ENCODE measurements at places on chromosomes 16 and 17.

DNA sequence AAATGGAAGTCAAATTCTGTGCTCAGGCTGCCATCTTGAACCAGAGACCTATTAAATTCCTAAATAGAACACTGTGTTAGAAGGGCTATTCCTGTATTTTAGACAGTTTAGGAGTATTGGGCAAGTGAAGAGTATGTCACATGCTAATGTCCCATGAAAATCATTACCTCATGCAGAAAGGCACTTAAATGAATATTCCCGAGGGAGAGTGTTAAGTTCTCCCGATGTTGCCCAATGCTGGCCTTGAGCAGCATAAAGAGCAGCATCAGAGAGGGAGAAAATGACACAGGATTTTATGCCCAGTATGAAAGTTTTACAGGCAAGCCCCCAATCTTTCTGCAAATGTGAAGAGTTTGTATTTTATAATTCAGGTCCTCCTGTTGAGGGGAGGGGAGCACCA is 28.2 kb upstream of the SHISA6 start:
- no peak for DNase-seq

DNA sequence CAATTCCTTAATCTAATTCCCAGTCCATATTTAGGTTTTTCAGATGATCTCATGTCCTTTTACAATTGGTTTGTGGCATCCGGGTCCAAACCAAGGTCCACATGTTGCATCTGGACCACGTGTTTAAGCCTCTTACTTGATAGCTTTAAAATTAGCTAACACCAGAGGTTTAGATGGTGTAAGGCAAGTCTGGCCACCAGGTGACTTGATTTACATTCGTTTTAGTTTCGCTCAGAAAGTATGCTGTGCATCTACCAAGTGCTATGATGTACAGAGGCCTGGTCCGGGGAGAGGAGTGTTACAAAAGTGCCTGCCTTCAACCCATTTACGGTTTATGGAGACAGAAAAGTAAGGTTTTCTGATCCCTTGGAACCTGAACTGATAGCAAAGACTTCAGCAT is 878 bp upstream of the DNAJA2 start:
- no peak for DNase-seq

DNA sequence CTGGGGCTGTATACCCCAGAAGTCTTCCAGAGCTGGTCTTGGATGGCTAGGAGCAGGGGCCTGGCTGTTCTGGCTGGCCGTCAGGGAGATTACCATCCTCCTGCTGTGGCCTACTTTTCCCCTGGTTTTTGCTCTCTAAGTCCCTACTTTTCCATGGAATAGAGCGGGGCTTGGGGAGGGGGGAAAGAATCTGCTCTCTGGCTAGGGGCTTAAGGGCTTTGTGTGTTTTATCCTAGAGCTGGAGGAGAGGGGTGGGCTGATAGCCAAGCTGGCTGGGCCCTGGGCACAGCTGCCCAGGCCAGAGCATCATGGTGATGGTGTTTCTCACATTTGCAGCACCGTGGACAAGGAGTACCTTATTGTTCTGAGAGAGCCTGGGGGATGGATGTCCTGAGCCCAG is 3.6 kb downstream of the NRN1L start:
- DNase-seq, result no peak

- no peak for DNase-seq
These were observed 141.8 kb downstream of the CMIP start for GRCh38 chr16:81586417-81586816.

GRCh38 chr17:77476931-77477805 is 336.4 kb downstream of the SEC14L1 start:
- no peak for DNase-seq

GRCh38 chr16:50323335-50324011 is 45.3 kb downstream of the BRD7 start:
- DNase-seq, result no peak

DNA sequence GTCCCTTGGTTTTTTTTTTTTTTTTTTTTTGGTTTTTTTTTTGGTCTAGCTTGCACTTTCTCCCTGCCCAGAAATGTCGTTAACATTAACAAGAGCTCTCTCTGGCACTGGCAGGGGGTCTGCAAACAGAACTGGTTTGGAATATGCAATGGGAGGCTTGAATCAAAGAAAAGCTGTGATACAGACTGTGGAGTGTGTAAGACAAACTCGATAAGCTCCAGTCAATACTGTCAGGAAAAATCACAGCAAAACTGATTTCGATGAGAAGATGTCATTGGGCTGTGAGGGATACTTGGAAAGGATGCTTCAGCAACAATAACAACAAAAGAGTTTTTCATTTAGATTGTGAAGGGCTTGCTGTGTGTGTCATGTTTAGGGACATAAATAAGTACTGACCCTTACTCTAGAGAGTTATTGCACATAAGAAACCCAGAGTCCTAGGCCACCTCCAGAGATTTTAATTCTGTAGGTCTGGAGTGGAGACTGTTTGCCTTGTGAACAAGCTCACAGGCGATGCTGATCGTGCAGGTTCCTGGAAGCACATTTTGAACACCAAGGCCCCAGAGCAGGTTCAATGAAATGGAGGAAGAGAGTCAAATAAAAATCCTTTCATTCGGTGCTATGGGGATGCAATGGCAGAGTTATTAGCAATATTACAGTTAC is 470.7 kb upstream of the RBFOX1 start:
- DNase-seq, result no peak

DNA sequence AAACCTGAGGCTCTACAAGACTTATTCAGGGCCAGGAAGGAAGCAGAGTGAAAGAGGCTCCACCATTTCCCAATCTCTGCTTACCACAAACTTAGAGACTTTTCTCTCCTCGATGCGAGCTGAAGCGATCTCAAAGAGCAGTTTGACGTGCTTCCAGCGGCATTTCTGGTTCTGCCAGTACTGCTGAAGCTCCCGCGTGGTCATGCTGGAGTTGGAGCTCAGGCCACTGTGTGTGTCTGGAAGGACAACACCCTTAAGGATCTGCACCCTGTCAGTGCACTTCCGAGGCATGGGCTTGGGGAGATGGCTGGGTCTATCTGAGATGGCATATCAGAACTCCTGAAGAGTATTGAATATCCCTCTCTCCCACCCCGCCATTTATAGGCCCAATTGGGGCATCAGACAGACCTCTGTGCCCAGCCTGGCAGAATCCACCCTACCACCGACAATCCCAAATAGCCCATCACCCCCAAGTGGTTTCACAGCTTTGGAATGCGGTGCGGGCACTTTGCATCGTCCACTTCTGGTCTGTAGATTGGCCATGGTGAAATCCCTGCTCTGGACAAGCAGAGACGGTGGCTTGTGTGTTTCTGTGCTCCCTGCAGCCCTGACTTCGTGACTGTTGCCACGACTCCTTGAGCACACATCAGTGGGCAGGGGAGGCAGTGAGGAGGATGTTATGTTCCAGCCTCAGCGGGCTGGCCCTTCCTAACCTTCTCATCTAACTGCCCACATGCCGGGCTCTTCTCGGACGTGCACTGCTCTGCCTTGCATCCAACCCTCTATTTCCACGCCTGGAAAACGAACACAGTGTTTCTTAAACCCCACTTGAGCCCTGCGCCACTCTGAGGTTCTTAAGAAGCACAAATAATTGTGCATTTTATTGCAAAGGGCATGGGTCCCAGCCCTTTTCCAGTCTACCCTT is 5.2 kb downstream of the SNX20 start:
- DNase-seq, result no peak

- DNase-seq, result no peak
These were observed 627.6 kb downstream of the MAF start for GRCh38 chr16:78972986-78973385.

DNA sequence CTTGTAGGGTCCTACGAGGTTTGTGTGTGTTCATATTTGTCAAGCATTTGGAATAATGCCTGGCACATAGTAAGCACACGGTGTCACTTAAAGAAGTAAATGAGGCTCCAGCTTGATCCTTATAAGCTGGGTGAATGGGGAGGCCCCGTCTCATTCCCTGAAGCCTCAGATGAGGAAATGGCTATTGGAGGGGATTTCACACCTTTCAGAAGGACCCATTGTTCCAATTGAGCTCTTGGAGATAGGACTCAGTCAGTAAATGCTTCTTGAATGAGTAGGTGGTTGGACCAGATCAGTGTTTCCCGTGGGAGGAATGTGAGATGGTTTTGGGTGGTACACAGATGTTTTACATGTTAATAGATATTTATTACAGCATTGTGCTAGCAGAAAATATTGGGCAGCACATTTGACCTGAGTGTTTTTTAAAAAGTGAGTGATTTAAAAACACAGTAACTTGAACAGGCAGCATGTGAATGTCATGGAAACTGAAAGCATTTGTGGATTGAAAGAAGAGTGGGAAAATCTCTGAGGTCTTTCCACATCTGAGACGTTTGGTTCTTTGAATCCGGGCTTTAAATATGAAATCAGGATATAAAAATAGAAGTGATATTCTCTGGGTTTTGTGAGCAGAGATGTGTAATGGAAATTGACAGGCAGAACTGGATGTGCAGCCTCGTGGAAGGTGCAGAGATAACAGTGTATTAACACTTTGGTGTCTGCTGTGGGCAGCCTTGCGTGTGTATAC is 36.4 kb upstream of the ARHGAP17 start:
- no peak for DNase-seq

DNA sequence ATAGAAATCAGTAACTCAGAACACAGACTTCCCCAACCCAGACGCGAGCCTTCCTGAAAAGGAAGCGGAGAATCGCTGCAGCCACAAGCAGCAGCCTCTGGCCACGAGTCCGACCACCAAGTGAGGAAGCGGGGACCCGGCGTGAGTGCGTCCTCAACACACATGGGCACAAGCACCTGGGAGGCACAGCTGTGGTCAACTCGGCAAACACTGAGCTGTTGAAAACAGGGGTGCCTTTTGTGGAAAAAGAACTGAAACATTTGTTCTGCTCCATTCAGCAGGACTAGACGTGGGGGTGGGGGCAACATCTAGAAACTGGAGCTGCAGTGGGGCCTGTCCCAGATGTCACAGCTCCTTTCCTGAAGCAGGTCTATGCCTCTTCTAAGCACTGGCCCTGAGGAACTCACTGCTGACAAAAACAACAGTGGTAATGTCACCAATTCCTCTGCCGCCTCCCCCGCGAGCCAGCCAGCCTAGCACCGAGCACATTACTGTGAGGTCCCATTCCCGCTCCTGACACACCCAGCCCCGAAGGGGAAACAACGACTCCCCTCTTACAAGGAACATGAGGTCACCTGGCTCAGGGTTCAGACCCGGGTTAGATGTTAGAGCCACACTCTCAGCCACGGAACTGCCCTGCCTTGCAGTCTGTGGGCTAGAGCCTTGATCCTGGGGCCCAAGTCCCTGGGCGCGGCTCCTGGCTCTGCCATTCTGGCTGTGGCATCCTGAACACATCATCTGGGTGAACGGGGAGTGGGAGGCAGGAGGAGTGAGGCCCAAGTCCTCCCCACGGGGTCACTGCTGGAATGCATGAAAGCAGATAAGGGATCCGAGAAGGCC is 29.0 kb downstream of the KDM8 start:
- no peak for DNase-seq

GRCh38 chr16:4152267-4152666 is 36.0 kb upstream of the ADCY9 start:
- DNase-seq, result no peak

DNA sequence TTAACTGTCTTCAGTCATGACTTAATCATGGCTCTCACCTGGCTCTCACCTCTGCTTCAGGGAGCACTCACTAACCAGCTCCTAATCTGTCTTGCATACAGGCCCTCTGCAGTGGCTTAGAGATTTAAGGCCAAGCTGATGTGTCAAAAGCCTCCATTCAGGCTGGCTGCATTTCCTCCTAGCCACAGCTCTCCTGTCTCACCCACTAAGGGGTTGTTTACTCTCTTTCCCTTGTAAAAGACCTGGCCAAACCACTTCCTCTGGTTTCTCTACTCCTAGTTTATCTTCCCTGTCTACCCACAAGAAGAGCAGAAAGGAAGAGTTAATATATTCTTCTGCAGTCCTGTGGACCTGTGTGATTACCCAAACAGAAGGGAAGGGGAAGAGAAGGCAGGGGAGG is 9.3 kb upstream of the ASIC2 start:
- DNase-seq, result no peak

DNA sequence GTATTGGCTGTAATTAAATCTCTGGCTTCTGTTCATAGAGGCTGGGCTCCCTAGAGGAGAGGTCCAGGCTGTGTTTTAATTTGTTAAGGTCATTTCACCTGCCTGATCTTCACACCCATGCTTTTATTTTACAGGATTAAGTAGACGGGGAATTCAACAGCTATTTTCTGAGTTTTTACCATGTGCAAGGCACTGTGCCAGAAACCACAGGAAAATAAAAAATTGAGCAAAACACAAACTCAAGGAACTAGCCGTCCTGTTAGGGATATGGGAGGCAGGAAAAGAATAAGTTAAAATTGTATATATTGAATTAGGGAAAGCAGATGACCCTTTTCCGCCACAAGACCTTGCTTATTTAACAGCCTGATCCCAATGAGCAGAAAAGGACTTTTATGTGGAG is 29.1 kb downstream of the HS3ST3A1 start:
- no peak for DNase-seq

GRCh38 chr17:48593126-48593829 is at the start of gene HOXB5:
TSS of gene HOXB5 (minus strand) at chr17:48593779. CDS start at chr17:48593682, 97 bp downstream.
- no peak for DNase-seq

DNA sequence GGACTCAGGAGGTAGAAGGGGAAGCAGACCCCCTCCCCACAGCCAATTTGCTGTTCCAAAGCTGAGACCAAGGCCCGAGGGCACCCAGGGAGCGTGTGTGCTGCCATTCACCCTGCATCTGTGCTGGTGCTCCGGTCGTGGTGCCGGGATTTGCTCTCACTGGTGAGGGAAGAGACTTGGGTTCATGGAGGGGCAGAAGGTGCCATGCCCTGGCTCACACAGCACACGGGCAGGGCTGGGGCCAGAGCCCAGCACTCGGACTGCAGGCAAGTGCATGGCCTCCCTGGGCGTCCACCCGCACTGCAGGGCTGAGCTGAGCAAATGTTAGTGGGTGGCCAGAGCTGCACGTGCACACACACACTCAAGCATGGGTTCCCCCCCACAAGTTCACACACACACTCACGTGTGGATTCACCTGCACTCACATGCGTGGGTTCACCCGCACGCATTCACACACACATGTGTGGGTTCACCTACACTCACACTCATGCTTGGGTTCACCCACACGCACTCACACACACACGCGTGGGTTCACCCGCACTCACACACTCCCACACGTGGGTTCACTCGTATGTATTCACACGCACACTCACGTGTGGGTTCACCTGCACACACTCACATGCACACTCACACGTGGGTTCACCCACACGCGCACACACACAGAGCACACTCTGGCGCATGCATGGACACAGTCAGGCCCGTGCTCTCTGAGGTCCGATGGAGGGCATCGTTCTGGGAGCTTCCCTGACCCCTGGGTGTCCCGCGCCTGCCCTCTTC is 57.0 kb upstream of the CBFA2T3 start:
- DNase-seq, result no peak

DNA sequence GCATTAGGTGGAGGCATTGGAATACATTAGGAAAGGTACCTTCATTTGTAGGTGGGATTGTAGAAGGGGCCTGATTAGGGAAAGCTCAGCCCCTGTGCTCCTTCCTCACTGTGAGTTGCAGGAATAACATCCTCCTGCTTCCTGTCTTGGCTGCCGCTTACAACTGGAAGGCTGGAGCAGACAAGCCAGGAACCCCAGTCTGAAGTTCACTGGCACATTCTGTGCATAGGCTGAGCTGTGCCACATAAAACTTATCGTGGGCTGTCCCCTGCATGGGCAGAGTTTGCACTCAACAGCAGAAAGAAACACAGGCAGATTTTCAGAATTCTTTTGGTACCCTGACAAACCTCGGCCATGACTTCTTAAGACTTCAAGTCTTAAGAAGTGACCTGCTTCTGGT is 200.1 kb downstream of the SALL1 start:
- no peak for DNase-seq

- no peak for DNase-seq
These were observed 18.0 kb downstream of the C17orf75 start for GRCh38 chr17:32323811-32324491.

GRCh38 chr16:89020925-89021595 is 44.1 kb upstream of the CBFA2T3 start:
- no peak for DNase-seq

GRCh38 chr16:14510939-14511799 is 118.9 kb downstream of the PARN start:
- no peak for DNase-seq

All from activated T-cell treated with anti-CD3 and anti-CD28 coated beads for 1 hour (primary cell).